Calu3 (cell line): ENCODE measurements at places on chromosomes 16 and 17. TPM values are rescaled to one million over a fixed set of nuclear protein-coding genes. Genes with fewer than 3 reads are reported as not detected.
A peak's percentile ranks its signal among the peaks of the same experiment; 100 is the strongest.

GRCh38 chr17:39098588-39098987 is 52.8 kb downstream of the PLXDC1 start:
- DNase-seq = no peak
- peaks cover 57% of the 10 kb centered on the region for H3K27me3 ChIP-seq
- H3K4me3 ChIP-seq = no peak overlapping the region
- no peak overlapping the region for H3K27ac ChIP-seq
- no peaks in the 10 kb centered on the region for H3K4me1 ChIP-seq

DNA sequence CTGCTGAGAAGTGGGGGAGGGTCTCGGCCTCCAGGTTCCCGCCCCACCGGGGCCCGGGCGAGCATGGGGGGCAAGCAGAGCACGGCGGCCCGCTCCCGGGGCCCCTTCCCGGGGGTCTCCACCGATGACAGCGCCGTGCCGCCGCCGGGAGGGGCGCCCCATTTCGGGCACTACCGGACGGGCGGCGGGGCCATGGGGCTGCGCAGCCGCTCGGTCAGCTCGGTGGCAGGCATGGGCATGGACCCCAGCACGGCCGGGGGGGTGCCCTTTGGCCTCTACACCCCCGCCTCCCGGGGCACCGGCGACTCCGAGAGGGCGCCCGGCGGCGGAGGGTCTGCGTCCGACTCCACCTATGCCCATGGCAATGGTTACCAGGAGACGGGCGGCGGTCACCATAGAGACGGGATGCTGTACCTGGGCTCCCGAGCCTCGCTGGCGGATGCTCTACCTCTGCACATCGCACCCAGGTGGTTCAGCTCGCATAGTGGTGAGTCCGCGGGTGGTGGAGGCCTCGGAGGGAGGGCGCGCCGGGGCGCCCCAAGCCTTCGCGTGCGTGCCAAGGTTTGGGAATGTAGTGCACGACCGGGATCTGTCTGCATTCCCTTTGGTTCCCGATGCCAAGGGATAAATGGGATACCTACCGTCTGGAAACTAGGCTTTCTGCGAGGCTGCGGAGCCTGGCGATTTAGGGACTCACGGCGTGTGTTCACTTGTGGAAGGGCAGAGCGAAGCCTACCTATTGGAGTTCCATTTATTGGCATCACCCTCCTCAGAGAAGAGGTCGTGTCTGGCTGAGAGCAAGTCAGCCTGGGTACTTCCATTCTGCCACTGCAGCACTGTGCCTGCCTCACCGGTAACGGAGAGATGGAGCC is 1.0 kb downstream of the ZNRF1 start:
- H3K4me1 ChIP-seq = peaks cover 50% of the 10 kb centered on the region
- no peaks in the 10 kb centered on the region for H3K27me3 ChIP-seq
- H3K36me3 ChIP-seq = peaks cover 28% of the 10 kb centered on the region
- peak overlapping the region; percentile 63 for H3K27ac ChIP-seq
- peak; percentile 70 for DNase-seq
- peak overlapping the region; percentile 72 for H3K4me3 ChIP-seq

- DNase-seq = no peak
- H3K36me3 ChIP-seq = no peaks in the 10 kb centered on the region
- H3K27ac ChIP-seq = no peak overlapping the region
- no peaks in the 10 kb centered on the region for H3K27me3 ChIP-seq
These were observed 63.5 kb downstream of the SLC39A11 start for GRCh38 chr17:73029021-73029420.

- DNase-seq = no peak
- peaks cover 8% of the 10 kb centered on the region for H3K4me1 ChIP-seq
- peaks cover 32% of the 10 kb centered on the region for H3K36me3 ChIP-seq
These were observed 15.7 kb downstream of the SLC52A1 start for GRCh38 chr17:5019475-5019956.

ZNF764 gene
- 16.5 and 16.7 TPM in 2 replicates for total RNA-seq
